ENCODE measurements at places on chromosomes 2 and 18.

GRCh38 chr2:171522788-171523087 lies 464 bp downstream of the CYBRD1 start:
- DNase-seq: no peak

GRCh38 chr18:10367836-10368235 lies 86.6 kb upstream of the APCDD1 start:
- no peak for DNase-seq

- DNase-seq: no peak
Measured at GRCh38 chr2:220664272-220665107, 907.6 kb downstream of the EPHA4 start.

- no peak for DNase-seq
Measured at GRCh38 chr2:152858594-152859265, 140.3 kb downstream of the ARL6IP6 start.

DNA sequence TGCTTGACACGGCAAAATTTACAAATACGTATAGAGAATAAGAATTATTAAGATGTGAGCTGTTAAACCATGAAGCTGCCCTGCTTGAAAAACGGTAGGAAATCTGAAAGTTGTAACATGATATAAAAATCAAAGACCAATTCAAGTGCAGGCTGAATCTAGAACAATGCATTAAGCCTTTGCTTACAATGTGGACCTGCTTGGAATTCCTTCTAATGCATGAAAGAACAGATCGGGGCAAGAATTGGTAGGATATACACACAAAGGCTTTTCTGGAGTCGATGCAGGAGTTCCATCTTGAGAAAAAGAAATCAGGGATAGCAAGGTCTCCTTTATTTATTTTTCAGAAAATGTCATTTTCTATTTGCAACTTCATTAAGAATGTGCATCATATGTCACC lies 136.8 kb downstream of the DLGAP1 start:
- DNase-seq: no peak

DNA sequence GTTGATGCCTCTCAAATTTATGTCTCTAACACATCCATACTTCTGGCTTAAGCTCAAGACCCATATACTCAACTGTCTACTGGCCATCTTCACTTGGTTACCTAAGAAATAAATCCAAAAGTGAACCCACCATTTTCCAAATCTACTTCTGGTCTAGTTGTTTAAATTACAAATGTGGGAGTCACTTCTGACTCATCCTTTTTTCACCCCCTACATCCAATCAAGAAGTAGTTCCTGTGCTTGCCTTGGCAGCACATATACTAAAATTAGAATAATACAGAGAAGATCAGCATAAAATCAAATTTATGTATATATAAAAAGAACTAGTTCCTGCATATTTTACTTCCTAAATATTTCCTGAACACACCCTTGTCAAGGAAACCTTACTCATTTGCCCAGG lies 53.6 kb downstream of the STRN start:
- no peak for DNase-seq

DNA sequence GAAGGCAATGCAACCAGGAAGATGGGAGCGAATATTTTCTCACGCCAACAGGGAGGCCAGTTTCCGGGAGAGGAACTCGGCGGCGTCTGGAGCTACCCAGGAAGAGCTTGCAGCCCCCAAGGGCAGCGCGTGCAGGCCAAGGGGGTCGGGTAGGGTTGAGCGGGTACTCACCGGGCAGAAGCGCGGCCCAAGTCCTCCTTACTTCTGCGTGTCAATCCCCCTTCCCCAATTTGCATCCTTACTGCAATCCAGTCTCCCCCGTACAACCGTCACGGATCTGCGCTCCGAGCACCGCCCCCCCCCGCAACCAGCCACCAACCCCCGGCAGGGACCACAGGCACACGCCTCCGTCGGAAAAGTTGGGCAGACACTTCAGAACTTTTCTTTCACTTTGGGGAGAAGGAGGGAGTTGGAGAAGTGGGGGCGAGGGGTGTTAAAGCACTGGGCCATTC lies 1.3 kb downstream of the ATP8B1 start:
- no peak for DNase-seq

- DNase-seq: no peak
Measured at GRCh38 chr2:160736148-160737028, 242.8 kb upstream of the RBMS1 start.

DNA sequence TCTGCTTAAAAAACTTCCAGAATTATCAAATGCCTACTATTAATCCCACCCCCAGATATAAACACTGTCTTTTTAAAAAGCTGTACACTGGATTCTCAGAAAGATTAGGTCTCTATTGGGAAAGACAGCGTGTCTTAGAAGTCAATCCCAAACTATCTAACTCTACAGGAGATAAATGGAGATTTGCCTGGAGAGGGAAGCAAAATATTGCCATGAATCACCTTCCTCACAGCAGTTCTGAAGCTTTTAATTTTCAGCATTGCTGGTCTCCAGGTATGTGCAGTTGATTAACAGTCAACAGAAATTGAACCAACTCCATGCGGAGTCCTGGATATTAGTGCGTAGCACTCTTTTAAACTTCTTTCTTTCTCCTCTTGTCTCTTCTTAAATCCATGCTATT lies 122.2 kb downstream of the DSC3 start:
- no peak for DNase-seq

GRCh38 chr2:43058726-43059110 lies 167.7 kb downstream of the ZFP36L2 start:
- DNase-seq: no peak

GRCh38 chr2:149825473-149825872 lies 237.9 kb upstream of the MMADHC start:
- DNase-seq: no peak

- no peak for DNase-seq
Measured at GRCh38 chr2:202051499-202052161, 18.0 kb downstream of the FZD7 start.

DNA sequence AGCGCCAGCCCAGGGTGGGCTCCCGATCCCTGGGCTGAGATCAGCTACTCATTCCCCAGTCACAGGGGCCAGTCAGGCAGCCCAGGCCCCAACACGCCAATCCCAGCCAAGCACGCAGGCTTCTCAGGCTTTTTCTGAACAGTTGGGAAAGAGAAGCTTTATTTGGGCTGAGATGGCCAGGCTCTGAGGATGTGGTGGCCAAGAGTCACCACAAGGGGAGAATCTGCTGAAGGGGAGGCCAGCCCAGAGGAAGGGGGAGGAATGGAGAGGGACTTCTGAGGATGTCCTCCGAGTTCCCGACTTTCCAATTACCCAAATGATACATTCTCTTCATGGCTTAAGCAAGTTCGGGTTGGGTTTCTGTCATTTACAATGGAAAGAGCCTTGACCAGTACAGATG lies 2.8 kb upstream of the DIPK1C start:
- DNase-seq: no peak

DNA sequence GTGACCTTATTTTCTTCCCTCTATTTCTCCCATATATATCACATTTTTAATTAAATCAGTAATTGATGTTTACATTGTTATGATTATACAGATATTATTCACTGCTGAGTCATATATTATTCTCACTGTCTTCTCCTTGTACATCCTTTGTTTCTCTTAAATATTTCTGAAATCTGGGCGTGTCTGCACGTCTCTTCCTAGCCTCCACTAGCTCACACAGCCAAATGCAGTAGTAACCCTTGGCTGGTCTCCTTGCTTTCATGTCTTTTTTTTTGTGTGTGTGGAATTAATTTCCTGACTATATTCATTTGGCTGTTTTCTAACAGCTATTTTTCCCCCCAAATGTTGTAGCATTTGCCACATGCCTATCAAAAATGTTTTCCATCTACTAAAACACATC lies 15.8 kb downstream of the CCNYL1 start:
- no peak for DNase-seq
